ENCODE measurements at places on chromosomes 3 and 15. TPM values are rescaled to one million over a fixed set of nuclear protein-coding genes. Genes with fewer than 3 reads are reported as not detected.

DNA sequence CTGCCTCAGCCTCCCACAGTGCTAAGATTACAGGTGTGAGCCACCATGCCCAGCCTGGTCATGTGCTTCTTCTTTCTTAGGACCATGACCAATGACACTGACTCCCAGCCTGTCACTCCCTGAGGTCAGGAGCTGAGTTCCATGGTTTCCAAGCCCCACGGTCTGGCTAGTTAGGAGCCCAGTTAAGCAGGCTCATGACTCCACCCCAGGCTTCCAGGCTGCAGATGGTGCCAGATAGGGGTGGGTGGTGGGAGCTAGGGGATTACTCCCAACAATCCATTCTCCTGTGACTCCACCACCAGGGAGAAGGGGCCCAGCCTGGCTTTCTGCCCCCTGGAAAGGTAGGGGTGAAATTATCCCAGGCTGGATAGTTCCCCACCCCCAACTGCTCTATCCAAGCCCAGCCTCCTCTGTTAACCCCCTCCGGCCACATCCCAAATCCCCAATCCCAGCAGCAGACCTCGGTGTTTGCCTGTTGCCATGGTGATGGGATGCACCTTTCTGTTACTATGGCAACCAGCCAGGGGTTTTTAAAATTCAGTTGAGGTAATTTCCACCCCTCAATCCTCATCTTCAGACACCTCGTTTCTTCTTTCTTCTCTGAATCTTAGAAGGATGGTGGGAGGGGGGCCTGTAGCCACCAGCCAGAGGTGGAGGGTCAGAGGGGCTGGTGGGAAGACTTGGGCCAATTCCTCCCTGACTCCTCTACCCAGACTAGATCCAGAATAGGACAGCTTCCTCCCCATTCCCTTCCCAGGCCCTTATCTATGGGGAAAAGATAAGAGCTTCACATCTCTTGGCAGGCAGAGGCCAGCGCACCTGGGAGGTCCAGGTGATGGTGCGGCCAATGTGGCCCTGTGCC lies 22.5 kb upstream of the SEMA3F start:
- DNase-seq: no peak

GRCh38 chr3:5245927-5246326 lies 58.4 kb downstream of the EDEM1 start:
- DNase-seq: no peak

The SLC35G2 gene
- total RNA-seq: 3.9 TPM

DNA sequence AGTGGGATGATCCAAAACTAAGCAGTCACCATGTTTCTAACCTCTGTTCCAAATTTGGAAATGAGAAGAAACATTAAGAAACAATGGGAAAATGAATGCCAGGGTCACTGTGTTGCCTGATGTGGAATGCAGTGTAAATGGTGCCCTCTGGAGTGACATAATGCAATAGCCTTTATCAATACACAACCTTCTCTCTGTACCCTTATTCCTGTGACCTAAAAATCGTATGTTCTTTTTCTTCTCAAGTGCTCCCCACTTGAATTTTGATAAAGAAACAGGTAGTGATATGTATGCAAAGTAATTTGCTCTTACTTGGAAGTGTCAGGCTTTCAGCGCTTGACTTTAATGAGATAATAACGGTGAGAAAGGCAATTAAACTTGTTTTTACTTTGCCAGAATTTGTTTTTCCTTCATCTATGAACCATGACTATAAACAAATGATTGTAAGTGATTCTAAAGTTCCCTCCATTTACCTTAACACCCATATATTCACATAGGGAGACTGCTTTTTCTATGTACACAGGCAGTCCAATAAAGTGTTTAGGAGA lies 145.8 kb upstream of the THRB start:
- peak; percentile 7 for DNase-seq

The MED12L gene
- total RNA-seq: 1.3 TPM

DNA sequence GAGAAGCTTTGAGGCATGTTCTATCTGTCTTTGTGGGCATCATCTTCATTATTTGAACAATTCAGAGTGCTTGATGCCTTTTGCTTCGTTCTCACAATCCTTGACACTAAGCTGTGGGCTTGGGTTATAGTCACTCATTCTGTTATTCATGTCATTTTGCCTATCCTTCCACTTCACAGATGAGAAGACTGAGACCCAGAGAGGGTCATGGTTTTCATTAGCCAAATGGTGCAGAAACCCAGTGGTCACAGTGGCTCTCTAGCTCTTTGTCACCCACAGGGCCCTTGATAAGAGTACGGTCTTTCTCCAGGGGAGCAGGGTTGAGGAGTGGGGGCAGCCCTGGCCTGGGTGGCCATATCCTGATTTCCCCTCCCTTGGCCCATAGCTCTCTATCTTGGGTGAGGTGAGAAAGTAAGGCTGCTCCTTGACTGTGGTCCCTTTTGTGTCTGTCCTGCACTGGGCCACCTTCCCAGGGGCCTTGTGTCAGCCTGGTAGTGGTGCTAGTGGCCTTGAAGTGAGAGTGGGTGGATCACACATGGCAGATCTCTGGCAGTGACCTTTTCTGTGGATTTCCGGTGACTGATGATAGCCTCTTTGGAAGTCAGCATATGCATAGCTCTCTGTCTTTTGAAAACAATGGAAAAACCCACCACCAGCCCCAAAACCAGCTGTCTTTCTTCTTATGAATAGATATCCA lies 130.1 kb downstream of the IGF1R start:
- no peak for DNase-seq

DNA sequence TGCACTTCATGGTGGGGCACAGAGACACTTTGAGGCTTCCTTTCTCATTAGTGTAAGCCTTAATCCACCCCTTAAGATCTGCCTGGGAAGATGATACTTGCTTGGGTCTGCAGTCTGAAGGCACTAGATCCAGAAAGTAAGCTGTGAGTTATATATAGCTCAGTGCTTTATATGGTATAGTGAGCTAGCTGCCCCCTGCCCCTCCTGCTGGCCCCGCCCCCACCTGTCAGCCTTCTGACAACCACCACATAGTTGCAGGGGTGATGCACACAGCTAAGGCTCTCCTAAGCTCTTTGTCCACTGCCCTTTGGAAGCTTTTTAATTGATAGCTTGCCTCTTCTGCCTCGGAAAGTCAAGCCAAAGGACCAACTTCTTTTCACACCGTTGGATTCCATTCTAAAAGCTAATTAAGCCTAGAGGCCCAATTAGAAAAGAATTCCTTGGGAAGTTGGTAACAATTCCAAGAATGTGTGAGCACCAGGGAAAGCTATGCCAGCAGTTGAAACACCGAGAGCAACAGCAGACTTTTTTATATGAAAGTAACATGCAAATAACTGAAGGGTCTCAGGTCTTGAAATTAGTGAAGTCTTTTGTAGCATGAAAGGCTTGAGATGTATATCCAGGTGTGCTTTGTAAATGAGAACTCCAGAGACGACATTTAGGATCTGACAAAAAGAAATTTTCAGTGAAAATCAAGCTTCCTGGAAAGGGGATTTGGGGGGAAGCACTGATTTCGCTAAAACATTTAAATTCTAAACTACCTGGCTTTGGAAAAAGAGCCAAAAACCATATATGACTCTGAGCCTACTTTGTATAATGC lies 2.3 kb downstream of the TPM1 start:
- DNase-seq: no peak

The IGSF11 gene
- total RNA-seq: not detected

GRCh38 chr15:38714309-38715072 lies 149.9 kb upstream of the RASGRP1 start:
- DNase-seq: peak; percentile 79

The GOLGA6L26 gene
- total RNA-seq: not detected

The EPM2AIP1 gene
- total RNA-seq: 6.2 TPM

- peak; percentile 58 for DNase-seq
Measured at GRCh38 chr15:29849716-29850115, 27.4 kb upstream of the TJP1 start.

GRCh38 chr3:101212730-101213129 lies 107.6 kb downstream of the IMPG2 start:
- no peak for DNase-seq

The RBM5 gene
- total RNA-seq: 94.1 TPM

GRCh38 chr15:99130765-99131440 lies 26.0 kb downstream of the SYNM start:
- no peak for DNase-seq

The DTX3L gene
- 42.9 TPM for total RNA-seq

Measured in kidney epithelial cell (primary cell).